Erythroblast (primary cell): ENCODE measurements at places on chromosomes 5 and 9.

GRCh38 chr9:94002316-94003140, 47.4 kb upstream of the BARX1 start:
- DNase-seq = peak; percentile 48

GRCh38 chr5:114903767-114904166, 265.9 kb downstream of the TRIM36 start:
- DNase-seq = no peak

DNA sequence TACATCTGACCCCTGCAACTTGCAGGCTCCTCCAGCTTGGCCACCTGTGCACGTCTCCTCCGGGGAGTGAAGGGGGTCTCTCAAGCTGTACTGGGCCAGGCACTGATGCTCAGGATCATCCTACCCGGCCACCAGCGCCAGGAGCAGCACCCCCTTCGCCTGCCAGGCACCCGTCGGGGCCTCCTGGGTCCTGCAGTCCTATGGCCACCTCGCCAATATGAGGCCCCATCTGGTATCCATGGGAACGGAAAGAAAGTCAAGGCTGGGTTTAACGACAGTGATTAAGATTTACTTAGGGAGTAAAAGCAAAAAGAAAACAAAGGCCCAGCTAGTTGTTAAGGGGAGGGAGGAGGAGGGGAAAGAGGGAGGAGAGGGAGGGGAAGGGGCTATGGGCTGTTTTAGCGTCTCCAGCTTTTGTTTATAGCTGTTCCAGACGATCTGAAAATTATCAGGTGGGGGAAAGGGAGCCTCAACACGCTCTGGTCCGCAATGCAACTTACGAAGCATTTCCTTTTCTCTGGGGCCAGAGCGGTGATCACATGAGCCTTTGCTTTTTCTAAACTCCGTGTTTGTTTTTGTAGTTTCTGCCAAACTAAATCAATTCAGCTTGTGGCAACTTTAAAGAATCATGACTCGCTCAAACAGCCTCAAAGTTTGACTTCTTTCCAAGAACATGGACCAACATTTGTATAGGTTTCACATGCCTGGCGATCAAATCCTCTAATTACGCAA, 132.4 kb downstream of the ROR2 start:
- DNase-seq = no peak

DNA sequence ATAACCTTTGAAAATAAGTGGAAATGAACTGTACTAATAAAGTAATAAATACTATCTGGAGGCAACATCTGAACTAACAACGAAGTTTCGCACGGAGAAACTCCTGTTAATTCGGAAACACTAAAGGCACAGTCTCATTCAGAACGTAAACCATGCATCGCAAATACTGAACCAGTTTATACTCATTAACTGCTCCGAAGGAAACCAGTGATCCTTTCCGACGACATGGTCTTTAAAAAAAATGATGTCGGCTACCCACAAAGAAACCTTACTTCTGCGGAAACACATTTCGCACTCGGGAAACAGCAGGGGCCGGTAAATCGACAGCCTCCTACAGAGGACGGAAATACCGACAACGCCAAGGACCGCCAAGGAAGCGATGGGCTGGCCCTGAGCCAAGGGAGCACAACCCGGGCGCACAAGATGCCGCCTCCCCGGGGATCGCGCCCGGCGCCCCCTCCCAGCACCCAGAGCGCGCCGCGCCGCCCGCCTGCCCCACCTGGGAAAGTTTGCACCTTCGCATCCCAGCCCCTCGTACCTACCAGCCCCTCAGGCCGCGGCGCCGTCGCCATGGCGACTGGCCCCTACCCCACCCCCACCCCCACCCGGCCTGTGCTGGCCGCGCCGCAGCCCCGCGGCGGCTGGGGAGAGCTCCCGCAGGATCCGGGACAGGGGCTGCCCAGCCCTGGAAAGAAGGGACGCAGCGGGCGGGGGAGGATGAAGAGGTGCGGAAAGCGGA, 732 bp downstream of the PRKAA1 start:
- DNase-seq = peak; percentile 88

DNA sequence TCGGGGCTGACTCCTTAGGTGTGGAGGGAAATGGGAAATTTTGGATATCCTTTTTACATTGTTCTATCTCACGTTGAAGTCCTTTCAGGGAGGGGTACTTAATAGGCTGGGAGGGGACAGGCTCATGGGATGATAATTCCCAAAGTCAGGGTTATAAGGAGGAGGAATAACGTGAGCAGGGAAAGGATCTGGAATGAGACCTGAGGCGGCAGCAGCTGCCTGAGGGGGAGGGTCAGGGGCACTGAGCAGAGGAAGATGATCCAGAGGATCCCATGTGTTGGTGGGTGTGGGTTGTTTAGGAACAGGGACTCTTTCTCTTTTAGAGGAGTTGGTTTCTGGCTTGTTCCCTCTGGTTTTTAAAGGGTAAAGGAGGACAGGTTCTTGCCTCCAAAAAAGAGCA, 18.7 kb downstream of the IFT74 start:
- DNase-seq = no peak

DNA sequence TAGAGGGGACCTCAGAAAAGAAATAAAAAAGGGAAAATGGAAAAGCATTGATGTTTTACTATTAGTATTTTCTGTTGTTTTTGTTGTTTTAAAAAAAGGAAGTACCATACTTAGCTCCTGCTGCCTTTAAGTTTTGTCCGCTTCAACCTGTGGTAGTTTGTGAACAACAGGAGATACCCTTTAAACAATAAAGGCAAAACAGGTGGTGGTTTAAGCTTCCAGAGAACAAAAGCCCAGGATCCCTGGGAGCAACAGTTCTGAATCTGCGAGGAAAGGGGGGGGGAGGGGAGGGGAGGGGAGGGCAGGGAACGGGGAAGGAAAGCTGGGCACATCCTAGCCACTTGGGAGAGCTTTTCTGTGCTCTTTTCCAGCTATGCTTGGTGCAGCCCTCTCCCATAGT, 2.1 kb upstream of the PSIP1 start:
- no peak for DNase-seq

GRCh38 chr9:114988962-114989599, 58.7 kb upstream of the TNFSF8 start:
- no peak for DNase-seq

DNA sequence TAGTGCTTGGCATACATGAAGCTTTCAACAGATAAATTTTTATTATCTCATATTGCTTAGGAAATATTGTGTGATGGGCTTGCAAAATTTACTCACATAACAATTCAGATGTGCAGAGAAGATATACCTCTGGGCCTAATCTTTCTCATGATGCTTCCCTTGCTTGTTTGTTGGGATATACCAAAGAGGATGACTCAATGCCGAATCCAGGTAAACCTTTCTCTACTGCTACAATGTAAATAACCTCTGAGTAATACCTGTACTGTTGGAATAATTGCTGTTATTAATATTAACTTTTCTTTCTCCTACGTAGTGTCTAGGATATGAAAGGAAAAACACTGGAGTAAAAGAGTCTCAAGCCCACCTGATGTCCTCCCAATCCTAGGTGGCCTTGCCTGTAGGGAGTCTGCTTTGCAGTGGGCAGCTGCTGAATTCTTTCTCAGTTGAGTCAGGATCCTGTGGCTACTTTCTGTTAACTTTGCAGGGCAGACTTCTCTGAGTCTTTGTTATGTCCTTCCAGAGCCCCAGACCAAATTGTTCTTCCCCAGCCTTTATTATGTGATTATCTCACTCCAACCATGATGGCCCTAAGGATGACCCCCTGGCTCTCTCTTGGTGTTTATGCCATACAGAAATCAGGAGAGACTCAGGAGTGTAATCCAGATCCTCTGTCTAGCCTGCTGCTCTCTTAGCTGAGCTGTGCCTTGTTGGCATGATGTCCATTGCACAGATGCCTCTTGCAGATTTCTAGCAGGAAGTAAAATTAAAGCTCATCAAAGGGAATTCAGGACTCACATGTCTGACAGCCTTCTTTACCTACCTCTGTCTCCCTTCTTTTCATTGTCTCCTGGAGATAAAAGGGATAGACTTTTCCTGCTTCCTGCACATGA, 208.1 kb downstream of the SNX18 start:
- no peak for DNase-seq

- DNase-seq = no peak
Measured at GRCh38 chr9:20558566-20559016, 63.7 kb downstream of the MLLT3 start.

DNA sequence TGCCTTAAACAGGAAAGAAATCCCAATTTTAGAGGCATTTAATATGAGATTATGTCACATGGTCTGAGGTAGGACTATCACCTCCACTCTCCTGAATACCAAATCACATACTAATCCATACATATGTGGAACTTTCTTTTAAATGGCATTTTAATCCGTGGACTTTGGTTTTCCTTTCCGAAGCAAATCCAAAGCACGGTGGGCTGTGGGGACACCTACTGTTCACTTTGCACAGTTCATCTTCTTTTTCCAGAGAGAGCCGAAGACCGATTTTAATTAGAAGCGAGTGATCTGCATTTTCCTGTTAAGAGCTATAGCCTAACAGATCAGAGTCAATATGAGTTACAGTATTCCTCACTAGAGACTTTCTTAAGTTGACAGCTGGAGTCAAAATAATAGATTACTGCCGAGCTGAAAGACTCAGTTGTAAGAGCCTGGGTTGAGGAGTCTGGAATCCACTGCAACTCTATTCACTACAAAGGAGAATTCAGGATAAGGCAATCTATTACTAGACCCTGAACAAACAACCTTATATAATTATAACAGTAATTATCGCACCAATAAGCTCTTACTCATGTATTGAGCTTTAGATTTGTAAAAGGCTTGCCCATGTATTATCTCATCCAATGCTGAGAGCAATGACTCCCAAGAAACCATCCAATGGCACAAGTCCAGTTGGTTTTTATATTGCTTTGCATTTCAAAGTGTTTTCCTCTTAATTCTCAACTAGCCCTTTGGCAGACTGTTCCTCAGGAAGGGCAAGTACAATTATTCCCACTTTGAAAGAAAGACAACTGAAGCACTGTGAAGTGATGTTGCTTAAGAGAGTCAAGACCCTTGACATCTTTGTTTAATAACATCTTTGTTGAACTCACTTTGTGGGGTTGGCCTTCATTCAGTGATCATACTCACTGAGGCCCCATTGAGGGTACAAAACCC, 144.7 kb downstream of the TRPM6 start:
- DNase-seq = peak; percentile 38

- DNase-seq = no peak
Measured at GRCh38 chr9:90433398-90433941, 209.2 kb downstream of the DIRAS2 start.

GRCh38 chr5:9157811-9158210, 388.1 kb downstream of the SEMA5A start:
- DNase-seq = no peak

DNA sequence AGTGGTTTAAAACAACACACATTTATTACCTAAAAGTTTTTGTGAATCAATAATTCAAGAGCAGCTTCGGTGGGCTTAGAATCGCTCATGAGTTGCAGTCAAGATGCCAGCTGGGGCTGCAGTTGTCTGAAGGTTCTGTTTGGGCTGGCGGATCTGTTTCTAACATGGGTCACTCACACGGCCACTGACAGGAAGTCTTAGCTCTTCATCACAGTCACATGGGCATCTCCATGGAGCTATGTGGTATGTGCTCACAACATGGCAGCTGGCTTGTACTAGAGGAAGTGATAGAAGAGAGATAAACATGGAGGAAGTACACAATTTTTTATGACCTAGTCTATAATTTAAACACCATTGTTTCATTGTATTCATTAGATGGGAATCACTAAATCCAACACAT, 11.2 kb downstream of the KLHL9 start:
- DNase-seq = no peak

- no peak for DNase-seq
Measured at GRCh38 chr5:34022121-34022705, 14.4 kb upstream of the AMACR start.

- no peak for DNase-seq
Measured at GRCh38 chr5:111942201-111942600, 185.2 kb upstream of the NREP start.

DNA sequence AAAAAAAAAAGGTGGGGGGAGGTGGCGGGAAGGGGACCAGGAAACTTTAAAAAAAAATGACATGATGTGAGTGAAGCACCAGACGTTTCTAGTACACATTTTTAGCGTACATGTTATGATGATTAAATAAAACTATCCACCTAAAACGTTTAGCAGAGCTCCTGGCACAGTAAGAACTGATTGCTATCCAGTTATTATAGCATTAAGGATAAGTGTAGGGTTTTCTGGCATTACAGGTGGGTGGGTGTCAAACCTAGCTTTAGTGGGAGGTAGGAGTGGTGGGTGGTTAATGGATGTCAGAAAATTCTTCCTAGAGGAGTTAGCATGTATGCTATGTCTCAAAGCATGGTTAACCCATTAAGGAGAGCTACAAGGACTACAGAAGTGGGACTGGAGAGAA, 2329.5 kb downstream of the MAT2B start:
- DNase-seq = no peak

GRCh38 chr9:129140397-129141065, 29.3 kb downstream of the PTPA start:
- peak; percentile 36 for DNase-seq

GRCh38 chr9:23073136-23073535, 626.5 kb downstream of the DMRTA1 start:
- DNase-seq = no peak

DNA sequence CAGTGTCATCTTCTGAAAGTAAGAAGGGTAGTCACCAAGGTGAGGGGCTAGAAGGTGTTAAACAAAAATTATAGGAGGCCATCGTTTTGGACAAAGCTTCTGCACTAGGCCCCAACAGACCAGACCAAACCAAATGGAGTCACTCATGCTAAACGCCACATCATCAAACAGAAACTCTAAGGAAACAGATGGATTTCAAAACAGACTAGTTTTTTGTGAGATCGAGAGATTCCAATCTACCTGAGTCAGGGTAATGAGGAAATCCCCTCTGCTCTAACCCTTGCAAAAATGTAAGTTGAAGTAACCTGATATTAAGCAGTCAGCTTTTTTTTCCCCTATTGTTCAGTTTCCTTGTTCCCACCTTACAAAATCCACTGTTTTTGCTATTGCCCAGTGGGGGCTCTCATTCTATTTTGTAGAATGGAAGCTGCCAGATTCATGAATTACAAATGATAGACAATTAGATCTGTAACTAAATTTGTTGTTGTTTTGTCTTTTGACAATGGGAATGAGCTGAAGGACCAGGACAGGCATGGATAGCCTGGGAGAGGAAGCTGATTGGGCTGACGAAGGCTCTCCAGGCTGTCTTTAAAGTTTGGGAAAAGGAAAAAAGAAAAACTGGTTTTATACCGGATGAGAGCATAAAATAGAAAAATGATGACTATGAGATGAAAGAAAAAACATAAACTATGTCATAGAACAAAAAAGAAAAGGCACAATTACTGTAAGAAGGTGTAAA, 94.7 kb upstream of the ADAMTSL1 start:
- no peak for DNase-seq

DNA sequence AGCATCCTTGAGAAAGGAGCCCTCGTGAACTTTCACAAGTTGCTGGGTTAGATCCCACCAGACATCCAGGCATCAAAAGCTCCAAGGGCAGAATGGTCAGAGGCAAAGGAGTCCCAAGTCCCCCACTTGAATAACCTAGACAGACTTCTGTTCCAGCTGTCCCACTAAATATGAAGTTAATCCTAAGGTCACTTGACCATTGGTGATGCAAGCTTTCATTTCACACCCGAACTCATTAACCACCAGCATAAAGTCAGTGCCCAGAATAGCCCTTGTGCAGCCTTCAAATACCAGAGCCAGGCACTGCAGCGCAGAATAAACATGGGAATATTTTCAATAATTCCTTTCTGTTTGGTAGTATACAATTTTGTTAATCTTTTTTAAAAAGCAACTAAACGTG, 28.9 kb downstream of the OXCT1 start:
- no peak for DNase-seq
